ENCODE measurements at places on chromosomes 12 and 14.
A peak's percentile ranks its signal among the peaks of the same experiment; 100 is the strongest.

GRCh38 chr14:104441275-104442106 lies 138.1 kb upstream of the C14orf180 start:
- peak; percentile 18 for DNase-seq

GRCh38 chr14:90544971-90545370 lies 148.1 kb downstream of the CALM1 start:
- no peak for DNase-seq

- no peak for DNase-seq
Measured at GRCh38 chr14:104924421-104925213, at the start of gene PLD4. Gene PLD4 (plus strand): TSS chr14:104924879. CDS start chr14:104927141, 2,262 bp downstream.

DNA sequence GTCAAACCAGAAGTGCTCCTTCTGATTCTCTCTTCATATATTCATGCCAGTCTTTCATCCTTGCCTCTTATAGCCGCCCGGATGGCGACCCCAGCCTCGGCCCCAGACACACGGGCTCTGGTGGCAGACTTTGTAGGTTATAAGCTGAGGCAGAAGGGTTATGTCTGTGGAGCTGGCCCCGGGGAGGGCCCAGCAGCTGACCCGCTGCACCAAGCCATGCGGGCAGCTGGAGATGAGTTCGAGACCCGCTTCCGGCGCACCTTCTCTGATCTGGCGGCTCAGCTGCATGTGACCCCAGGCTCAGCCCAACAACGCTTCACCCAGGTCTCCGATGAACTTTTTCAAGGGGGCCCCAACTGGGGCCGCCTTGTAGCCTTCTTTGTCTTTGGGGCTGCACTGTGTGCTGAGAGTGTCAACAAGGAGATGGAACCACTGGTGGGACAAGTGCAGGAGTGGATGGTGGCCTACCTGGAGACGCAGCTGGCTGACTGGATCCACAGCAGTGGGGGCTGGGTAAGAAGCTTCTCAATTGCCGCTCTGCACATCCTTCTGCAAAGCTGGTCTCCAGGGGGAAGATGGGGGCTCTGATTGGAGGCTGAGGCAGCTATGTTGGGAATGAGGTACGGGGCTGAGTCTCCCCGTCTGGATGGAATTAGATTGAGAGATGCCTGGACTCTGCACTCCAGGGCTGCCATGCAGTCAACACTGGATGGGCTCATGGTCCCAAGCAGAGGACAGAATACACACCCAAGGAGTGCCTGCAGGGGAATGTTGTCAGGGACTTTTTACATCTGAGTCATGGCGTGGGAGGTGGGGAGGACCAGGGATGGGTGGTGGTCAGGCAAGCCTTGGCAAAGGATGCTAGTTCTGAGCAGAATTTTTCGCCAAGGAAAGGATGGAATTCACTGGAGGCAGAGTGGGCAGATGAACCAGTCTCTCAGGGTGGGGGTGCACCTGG lies 1.3 kb downstream of the BCL2L2 start:
- no peak for DNase-seq

GRCh38 chr12:84920331-84920730 lies 7.7 kb upstream of the SLC6A15 start:
- DNase-seq, result no peak

DNA sequence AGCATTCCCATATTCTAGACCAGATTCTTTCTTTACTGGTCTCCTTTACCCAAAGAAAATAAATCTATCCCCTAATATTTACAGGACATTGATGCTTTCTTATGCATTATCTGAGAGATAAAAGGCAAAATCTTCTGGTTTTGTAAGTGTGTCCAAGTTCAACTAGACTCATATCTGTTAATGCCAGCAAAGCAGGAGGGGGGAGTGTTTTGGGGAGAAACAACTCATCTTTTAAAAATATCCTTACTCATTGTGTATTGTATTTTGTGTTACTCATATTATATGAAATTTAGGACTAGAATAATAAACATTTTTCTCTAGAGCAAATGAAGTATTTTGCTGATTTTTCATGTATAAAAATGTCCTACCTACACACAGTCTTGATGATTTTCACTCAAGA lies 54.8 kb downstream of the SAMD4A start:
- no peak for DNase-seq

- no peak for DNase-seq
Measured at GRCh38 chr14:50780393-50780792, 50.6 kb downstream of the NIN start.

GRCh38 chr14:74504874-74505720 lies 11.5 kb downstream of the ISCA2 start:
- no peak for DNase-seq

GRCh38 chr14:75489480-75489837 lies 32.8 kb upstream of the BATF start:
- DNase-seq, result no peak

- no peak for DNase-seq
Measured at GRCh38 chr12:94429633-94430032, 30.0 kb downstream of the CEP83 start.

GRCh38 chr14:25484235-25484634 lies 434.3 kb upstream of the STXBP6 start:
- DNase-seq, result no peak

- DNase-seq, result no peak
Measured at GRCh38 chr12:16112130-16112529, 165.4 kb downstream of the SLC15A5 start.

DNA sequence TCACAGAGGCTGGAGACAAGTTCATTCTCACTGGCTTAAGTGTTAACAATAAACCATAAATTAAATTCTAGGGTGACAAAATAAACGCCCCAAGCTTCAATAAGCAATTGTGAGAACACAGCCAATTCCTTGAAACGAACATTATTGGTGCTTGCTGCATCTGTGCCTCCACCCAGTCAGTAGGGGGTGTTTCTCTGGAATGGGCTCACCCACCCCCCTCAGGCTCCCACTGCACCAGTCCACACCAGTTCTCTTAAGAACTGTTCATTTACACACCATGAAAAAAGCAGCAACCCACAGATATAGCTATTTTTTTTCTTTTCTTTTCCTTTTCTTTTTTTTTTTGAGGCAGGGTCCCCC lies 34.7 kb downstream of the CDC42BPB start:
- no peak for DNase-seq

DNA sequence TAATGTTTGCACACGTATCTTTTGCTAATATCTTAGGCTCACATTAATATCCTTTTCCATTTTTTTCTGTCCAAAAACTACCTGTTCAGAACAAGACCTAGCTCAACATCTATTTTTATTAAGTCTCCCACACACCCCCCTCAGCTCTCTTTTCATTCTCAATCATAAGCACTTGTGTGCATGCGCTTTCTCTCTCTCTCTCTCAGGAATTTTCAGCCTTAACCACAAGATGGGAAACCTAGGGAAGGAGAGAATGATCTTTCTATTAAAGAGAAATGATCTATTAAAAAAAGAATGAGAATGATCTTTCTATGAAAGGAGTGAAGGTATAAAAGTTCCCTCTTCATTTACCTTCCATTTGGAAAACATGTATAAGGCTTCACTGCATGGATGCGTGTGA lies 39.7 kb upstream of the AP4S1 start:
- no peak for DNase-seq

DNA sequence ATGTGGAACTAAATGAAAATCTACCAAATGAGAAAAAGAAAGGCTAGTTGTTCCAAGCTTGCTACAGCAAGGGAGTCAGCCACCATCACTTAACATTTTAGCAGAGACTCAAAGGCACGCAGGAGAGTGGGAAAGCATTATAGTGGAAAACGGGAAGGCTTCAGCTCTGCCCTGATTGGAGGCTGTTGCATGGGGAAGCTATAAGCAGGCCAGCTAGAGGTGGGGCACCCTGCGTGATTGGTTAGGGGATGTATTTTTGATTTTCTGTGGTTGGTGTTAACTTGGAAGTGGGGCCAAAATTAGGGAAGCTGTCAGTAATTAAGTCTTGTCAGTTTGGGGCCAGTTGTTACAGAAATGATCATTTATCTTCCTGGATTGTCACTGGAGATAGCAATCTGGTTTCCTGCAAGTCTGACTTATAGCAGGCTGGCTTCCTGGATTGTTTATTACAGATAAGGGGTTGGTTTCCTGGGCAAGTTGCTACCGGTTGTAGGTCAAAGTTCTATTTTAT lies 93.9 kb downstream of the FAR2 start:
- no peak for DNase-seq

DNA sequence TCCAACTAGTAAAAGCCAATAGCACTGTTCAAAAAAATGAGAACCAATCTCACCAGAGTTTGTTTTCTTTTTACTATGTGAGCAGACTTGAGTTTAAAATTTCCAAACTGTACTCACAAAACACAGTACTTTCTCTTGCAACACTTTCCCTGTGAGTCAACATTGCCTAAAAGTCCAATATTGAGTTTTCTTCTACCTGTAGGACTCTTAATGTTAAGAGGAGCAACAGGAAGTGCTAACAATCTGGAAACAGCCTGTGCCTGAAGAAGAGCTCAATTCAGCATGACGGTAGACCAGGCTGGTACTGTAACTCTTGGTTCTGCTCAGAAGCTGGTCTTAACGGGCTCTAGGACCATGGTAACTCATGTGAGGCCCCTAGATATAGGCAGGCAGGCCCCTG lies 144.3 kb downstream of the MED13L start:
- DNase-seq, result no peak

- DNase-seq, result no peak
Measured at GRCh38 chr12:46895726-46896125, 69.9 kb upstream of the SLC38A4 start.

DNA sequence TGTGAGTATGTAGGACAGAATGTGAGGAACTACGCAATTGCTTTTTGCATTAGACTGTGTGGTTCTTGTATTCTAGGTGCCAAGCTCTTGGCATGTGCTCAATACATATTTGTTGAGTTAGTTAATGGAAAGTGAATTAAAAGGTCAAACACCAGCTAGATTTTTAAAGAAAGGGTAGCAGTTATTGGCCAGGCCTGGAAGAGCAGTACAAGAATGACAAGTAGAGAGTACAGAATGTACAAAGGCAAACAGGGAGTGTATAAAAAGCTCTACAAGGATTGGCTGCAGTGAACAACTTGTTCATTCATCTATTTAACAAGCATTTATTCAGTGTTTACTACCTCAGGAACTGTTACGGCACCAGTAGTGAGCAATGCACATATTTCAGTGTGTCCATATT lies 854.0 kb upstream of the SEL1L start:
- DNase-seq, result no peak

GRCh38 chr12:24424889-24425600 lies 475.6 kb upstream of the SOX5 start:
- DNase-seq, result no peak
